ENCODE measurements at places on chromosomes 11 and 22.

- no peak for DNase-seq
Observed at GRCh38 chr22:31120642-31121041, 2.1 kb upstream of the INPP5J start.

DNA sequence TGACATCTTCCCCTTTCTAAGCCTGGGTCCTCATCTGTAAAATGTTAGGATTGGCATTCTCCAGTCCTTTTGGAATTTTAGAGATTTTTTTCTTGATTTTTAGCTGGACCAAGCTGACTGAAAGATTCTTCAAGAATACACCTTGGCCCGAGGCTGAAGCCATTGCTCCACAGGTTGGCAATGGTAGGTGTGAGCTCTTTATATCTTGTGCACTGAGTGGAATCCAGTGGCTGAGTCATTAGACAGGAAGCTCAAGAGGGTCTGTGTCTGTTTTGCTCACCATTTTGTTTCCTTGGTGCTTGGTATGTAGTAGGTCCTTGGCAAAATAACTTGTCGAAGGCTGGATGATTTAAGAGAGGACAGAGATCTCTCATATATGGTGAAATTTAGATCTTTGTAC is 6.2 kb downstream of the EIF3L start:
- no peak for DNase-seq

GRCh38 chr11:31810779-31811647 is at the start of gene PAX6:
Gene PAX6, minus strand, starts transcription at chr11:31811322. Its CDS starts 4,911 bp downstream, at chr11:31806411.
- peak; percentile 24 for DNase-seq

DNA sequence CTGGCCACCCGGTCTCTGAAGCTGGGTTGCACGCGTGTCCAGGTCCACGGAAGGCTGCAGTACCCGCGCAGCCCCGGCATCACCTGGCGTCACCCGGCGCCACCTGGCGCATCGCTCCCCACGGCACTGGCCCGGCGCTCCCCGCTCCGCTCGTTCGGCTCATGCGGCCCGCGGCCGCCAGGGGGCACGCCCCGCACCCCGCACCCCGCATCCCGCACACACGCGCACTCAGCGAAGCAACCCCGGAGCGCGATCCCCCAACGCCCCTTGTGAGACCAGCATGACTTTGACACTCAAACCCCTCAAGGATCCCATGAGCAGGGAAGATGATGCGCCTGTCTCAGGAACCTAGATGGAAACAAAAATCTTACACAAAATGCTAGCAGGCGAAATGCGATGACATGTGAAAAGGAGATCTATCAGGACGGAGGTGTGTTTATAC is 11.9 kb downstream of the B3GNT6 start:
- peak; percentile 25 for DNase-seq

- no peak for DNase-seq
Observed at GRCh38 chr11:65541093-65541982, 16.5 kb downstream of the SCYL1 start.

- peak; percentile 15 for DNase-seq
Observed at GRCh38 chr11:124069429-124070401, 28.6 kb upstream of the OR10G7 start.
